Renal cortex interstitium (tissue), 15 donors: ENCODE measurements at places on chromosomes 3 and 15. TPM values are rescaled to one million over a fixed set of nuclear protein-coding genes. Genes with fewer than 3 reads are reported as not detected.

The C3orf85 gene
- polyA plus RNA-seq, result 23.7 TPM

The TLR9 gene
- polyA plus RNA-seq, result 0.27 TPM

- no peak for DNase-seq
These were observed 92.0 kb upstream of the NMNAT3 start for GRCh38 chr3:139769796-139770195.

- no peak for DNase-seq
These were observed 169.8 kb upstream of the MYRIP start for GRCh38 chr3:39639344-39640236.

- no peak for DNase-seq
These were observed 8.3 kb upstream of the SLC9C1 start for GRCh38 chr3:112302150-112302830.
